ENCODE measurements at places on chromosomes 16 and 17.
A peak's percentile ranks its signal among the peaks of the same experiment; 100 is the strongest.

DNA sequence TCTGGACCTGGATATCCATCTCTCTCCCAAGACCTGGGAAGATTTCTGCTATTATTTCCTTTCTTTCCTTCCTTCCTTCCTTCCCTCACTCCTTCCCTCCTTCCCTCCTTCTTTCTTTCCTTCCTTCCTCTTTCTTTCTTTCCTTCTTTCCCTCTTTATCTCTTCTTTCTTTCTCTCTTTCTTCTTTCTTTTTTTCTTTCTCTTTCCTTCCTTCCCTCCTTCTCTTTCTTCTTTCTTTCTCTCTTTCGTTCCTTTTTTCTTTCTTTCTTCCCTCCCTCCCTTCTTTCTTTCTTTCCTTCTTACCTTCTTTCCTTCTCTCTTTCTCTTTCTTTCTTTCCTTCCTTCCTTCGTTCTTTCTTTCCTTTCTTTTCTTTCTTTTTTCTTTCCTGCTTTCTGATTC, 37.8 kb upstream of the N4BP1 start:
- DNase-seq: no peak

DNA sequence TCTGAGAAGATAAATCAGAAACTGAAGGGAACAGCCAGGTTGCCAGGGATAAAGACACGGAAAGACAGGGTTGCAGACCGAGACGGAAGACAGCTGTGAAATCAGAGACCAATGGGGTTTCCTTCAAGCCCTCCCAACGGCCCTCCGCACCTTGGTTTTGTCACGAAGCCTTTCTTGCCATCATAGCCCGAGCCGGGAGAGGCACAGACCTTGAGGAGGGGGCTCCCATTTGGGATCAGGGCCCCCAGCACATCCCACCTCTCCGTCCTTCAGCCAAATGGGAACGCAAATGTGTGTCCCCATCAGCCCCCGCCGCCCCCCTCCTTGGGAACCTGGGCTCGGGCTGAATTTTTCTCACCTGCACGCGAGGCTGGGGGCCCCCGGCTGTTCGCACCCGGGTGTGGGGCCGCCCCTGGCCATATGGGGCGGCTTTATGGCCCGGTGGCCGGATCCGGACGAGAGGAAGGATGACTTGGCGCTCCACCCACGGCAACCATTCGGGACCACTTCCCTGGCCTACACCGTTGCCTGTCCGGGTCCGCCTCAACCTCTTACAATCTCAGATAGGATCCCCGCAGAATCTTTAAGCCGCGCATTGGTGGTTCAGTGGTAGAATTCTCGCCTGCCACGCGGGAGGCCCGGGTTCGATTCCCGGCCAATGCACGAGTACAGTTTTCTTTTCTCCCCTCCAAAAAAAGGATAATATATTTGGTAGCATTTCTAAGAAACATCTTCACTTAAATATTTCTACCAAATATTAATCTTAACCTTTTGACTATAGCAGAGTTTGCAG, 1.4 kb upstream of the HES7 start:
- peak; percentile 88 for DNase-seq

DNA sequence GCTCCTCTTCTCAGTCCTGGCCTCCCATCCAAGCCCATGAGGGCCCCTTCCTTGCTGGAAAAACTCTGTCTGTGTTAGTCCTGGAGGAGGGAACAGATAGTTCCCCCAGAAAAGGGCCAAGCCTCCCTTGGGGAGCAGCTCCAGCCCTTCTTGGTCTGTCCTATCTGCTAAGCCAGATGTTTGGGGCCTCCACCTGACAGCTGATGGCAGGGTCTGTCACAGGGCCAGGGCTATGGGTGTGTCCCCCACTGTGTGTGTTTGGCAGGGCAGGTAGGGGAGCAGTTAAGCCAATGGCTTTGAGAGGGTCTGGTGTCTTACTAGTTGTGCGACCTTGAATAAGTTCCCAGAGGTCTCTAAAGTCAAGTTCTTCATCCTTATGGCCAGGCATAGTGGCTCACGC, 13.6 kb upstream of the SLC4A1 start:
- no peak for DNase-seq

- no peak for DNase-seq
These were observed 324.6 kb downstream of the C16orf95 start for GRCh38 chr16:86992587-86992986.

- DNase-seq: no peak
These were observed 702.8 kb downstream of the KCNJ2 start for GRCh38 chr17:70872103-70872502.

DNA sequence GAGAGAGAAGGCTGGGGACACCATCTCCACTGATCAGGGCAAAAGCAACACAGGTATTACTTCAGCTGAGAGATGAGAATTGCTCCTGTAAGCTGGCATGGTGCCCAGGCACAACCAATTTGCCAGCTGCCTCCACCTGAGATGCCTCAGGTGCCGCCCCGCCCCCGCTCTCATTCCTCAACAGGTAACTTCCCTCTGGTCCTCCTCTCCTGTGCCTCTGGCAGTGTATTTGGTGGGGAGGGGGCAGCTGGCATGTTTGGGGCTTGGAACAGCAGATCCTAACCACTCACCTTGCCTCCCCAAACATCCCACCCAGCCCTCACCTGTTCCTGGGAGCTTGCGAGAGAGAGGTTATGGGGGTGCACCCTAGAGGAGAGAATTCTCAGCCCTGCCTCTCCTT, 2.9 kb upstream of the SRCIN1 start:
- DNase-seq: peak; percentile 86

DNA sequence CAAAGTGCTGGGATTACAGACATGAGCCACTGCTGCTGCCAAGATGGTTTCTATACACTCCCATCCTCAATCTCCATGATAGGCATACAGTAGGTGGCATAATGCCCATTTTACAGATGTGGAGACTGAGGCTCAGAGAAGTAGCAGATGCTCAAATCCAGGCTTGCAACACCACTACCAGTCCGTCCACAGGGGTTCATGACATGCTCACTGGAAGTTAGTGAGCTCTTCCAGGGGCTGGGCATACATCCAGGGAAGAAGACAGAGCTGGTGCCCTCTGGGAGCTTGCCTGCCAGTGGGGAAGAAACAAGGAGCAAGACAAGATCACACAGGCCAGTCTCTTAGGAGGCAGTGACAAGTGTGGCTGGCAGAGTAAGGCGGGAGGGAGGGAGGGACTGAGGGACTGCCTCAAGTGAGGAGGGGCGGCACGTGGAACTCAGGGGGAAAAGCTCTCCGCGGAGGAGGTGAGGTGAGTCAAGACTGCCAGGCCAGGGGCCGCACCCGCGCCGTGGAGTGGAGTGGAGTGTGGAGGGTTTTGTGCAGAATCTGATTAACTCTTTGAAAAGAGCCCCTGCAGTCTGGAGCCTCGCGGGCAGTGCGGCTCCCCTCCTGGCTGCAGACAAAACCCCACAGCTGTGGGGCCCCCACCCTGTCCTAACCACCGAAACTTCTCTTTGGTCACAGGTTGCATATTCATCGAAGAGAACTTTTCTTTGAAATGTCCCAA, 27.9 kb downstream of the SREBF1 start:
- DNase-seq: no peak

DNA sequence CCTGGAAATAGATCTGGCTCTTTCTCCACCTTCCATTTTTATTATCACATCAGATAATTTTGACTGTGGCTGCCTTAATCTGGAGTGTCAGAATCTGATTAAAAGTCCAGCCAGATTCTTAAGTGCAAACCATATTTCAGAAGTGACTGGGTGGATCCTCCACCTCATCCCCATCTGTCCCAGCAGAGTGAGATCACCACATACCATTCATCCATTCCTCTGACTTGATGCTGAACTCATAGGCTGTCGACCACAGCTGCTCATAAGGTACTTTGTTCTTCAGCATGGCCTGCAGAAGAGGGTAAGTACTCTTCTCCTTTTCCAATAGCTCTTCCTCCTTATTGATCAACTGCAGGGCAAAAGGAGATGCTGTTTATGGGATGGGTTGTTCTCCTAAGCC, 53.5 kb downstream of the DNAH3 start:
- DNase-seq: no peak

GRCh38 chr17:63293323-63294075, 152.6 kb downstream of the CYB561 start:
- DNase-seq: no peak

GRCh38 chr16:84513123-84513522, 8.7 kb upstream of the MEAK7 start:
- DNase-seq: peak; percentile 0

- no peak for DNase-seq
These were observed 7.7 kb upstream of the SREBF1 start for GRCh38 chr17:17844500-17844899.

GRCh38 chr17:41965694-41966462, 717 bp upstream of the CNP start:
- peak; percentile 90 for DNase-seq

DNA sequence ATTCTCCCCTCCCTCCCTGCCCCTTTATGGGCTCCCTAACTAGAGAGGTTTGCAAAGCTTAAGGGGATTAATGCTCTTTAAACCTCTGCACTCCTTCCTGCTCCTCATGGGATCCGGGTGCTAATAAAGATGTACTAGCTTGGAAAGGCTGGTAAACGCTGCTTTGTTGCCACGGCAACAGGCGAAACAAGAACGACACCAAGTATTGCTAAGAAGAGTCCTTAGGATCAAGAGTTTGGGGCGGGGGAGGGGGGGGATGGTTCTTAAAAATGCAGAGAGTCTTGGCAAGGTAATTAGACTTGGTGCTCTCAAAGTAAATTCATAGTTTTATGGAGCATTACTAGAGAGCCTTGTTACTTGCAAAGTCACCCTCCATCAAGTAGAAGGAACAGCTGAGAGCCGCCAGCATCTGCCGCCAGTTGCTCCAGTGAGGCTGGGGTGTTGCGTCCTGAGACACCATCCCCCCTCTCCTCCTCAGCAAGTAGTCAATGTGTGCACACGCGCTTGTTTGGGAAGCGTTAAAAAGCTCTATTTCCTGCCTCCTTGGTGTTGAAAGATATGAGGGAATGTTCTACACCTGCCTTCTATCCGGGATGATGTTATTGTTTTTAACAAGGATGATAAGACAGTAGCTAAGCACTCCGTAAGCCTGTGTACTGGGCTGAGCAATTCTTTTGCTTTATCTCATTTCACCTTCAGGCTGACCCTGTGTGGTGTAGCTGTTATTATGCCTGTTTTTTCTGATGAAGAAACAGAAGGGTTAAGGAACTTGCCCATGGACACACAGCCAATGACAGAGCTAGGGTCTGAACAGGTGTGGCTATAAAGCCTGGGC, 190.9 kb downstream of the CCDC182 start:
- DNase-seq: no peak

- DNase-seq: peak; percentile 1
These were observed 88.1 kb upstream of the ZNF750 start for GRCh38 chr17:82927661-82928601.

GRCh38 chr16:23131436-23131835, 17.8 kb downstream of the USP31 start:
- DNase-seq: no peak

- DNase-seq: no peak
These were observed 36.4 kb downstream of the CDK5R1 start for GRCh38 chr17:32523017-32523680.

GRCh38 chr17:1562176-1562643, 382 bp downstream of the PITPNA start:
- peak; percentile 56 for DNase-seq

- no peak for DNase-seq
These were observed 7.9 kb downstream of the TP53I13 start for GRCh38 chr17:29576214-29577000.

GRCh38 chr17:61766520-61766919, 96.8 kb downstream of the BRIP1 start:
- no peak for DNase-seq

- DNase-seq: peak; percentile 47
These were observed 629 bp upstream of the RNF135 start for GRCh38 chr17:30969989-30970830.

GRCh38 chr16:54633943-54634362, 296.7 kb upstream of the IRX5 start:
- no peak for DNase-seq

- DNase-seq: no peak
These were observed 42.1 kb upstream of the ADCY7 start for GRCh38 chr16:50224286-50224685.

DNA sequence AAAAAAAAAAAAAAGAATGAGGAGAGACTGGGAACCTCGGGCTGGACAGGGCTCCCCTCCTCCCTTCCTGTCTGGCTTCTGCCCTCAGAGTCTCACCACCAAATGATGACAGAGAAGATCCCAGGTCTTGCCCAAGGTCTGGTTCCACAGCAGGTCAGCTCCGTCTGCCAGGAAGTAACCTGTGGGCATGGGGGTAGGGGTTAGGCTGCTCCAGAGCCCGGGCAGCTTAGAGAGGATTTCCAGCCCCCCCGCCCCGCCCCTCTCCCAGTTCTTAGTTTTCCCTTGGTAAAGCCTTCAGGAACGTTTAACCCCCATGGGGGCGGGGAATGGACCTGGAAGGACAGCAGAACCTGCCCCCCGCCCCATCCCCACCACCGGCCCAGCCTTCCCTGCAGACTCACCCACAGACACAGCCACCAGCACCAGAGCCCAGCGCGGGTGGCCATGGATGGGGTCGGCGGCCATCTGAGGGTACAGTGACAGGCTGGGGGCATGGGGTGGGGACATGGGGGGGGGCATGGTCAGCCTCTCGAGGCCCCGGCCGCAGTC, 700 bp downstream of the TLCD2 start:
- no peak for DNase-seq

DNA sequence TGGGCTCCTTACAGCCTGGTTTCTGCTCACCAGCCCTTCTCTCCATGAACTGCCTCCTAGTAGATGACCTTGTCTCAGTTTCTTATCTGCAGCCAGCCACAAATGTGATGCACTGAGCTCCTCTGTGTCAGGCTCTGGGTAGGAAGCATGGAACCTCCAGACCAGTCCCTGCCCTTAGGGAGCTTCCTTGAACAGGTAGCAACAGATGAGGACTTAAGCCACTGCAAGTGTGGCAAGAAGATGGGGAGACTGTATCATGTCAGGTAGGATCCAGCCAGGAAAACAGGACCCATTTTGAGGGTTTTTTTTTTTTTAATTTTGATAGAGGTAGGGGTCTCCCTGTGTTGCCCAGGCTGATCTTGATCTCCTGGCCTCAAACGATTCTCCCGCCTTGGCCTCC, 5.3 kb upstream of the MAP3K14 start:
- no peak for DNase-seq

DNA sequence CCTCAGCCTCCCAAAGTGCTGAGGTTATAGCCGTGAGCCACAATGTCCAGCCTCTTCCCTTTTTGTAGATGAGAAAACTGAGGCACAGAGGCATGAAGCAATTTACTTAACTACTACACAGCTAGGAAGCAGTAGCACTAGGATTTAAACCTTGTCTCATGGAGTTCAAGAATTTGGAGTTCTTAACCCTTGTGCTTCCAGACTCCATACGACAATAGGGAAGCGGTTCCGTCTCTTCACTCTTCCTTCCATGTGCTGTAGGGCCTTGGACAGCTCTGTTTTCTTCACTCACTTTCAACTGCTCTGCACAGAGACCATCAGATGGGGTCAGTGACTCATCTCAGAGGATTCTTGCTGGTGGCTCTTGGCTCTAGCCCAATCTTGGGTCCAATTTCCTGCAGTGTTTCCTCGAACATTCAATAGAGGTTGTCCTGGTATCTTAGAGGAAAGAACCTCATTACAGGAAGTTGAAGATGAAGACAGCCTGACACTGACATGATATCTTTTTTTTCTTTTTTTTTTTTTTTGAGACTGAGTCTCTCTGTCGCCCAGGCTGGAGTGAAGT, 19.3 kb downstream of the ITGAL start:
- peak; percentile 44 for DNase-seq

Measured in body of pancreas (tissue), 4 donors.